ENCODE measurements at places on chromosomes 6 and 20.

DNA sequence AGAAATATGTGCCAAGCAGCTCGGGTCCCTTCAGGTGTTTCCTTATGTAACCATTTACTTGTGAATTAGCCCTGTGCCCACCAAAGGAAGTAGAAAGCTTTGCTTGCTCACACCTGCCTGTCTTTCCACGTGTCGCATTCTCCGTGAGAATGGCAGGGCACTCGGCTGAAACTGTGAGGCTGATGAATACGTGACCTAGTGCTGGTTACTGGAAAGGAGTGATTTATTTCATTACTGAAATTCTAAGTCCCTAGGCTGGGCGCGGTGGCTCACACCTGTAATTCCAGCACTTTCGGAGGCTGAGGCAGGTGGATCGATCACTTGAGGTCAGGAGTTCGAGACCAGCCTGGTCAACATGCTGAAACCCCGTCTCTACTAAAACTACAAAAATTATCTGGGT, 45.9 kb upstream of the TULP1 start:
- DNase-seq = no peak

DNA sequence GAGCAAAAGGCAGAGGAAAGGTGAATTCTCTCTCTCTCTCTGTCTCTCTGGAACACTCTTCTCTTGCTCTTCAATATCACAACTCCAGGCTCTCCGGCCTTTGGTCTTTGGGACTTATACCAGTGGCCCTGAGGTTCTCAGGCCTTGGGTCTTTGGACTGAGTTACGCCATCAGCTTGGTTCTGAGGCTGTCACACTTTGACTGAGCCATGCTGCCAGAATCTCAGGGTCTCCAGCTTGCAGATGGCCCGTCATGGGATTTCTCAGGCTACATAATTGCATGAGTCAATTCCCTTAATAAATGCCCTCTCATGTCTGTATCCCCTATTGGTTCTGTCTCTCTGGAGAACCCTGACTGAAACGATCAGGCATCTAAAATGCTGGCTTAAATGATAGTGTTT, 12.9 kb downstream of the BTN2A1 start:
- no peak for DNase-seq

- no peak for DNase-seq
These were observed 13.8 kb downstream of the BMP7 start for GRCh38 chr20:57252559-57253162.

DNA sequence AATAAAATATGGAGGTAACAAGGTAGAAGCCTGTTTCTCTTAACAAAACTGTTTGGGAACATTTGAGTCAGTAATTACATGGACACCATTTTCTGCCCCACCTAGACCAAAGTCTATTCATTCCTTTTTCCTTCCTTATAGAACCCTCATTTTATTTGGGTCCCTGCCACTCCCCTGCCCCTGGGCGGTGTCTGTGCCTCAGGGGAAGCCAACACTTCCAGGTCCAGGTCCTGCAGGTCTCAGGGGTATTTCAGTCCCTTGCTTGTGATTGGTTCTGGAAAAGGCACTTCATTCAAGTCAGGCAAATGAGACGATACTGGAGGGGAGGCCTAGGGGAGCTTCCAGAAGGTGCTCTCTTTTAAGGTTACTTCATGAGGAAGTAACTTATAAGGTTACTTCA, 42.3 kb downstream of the SLC35D3 start:
- no peak for DNase-seq

DNA sequence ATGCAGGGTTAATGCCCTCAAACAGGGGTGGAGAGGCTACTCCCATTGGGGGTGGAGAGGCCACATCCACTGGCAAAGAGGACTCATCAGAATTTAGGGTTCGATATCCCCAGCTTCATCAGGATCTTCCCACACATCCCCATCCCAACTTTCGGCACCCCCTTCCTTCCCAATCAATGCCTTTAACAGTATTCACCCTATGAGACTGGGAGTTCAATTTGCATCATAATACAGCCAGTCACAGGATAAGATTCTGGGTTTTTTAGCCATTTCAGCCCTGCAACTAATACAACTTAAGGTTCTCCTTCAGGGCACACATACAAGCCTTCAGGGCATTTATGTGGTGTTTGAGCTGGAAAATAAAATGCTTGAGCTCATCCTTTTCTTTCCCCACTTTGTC, 80.9 kb downstream of the GMDS start:
- DNase-seq = no peak

- DNase-seq = no peak
These were observed 11.8 kb downstream of the RPS6KA2 start for GRCh38 chr6:166615059-166615770.

DNA sequence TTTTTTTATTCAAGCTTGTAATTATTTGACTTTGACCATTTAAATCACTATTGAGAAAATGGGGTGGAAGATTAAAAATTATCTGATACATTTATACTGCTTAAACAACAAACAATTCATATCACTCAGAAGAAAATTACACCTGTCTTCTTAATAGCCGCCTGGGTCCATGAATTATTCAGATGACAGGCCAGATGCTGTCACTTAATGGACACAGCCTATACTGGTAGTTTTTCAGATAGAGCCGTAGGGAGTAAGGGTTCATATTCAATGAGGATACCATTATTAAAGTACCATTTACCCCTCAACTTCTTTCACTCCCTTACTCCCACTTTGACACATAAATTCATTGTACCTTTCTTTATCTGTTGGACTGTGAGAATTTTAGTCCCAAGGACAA, 1193.4 kb upstream of the MAP3K7 start:
- DNase-seq = no peak

- DNase-seq = no peak
These were observed 29.7 kb downstream of the RPF2 start for GRCh38 chr6:111011360-111012142.

GRCh38 chr6:137258170-137258569, 39.0 kb upstream of the IFNGR1 start:
- no peak for DNase-seq

DNA sequence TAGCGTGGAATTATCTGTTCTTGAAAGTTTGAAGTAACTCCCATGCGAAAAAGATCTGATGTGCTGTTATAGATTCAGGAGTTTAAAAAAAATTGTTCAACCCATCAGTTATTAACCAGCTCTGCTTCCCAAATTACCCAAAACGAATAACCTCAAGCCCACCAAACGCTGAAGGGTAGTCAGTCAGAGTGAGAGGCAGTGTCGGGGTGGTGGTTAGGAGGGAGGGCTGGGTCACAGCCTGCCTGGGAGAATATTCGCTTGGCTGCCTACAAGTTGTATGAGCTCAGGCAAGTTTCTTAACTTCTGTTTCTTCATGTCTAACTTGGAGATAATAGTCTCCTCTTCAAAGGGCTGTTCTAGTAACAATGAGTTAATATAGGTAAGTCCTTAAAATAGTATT, 114.6 kb downstream of the JPH2 start:
- DNase-seq = no peak

DNA sequence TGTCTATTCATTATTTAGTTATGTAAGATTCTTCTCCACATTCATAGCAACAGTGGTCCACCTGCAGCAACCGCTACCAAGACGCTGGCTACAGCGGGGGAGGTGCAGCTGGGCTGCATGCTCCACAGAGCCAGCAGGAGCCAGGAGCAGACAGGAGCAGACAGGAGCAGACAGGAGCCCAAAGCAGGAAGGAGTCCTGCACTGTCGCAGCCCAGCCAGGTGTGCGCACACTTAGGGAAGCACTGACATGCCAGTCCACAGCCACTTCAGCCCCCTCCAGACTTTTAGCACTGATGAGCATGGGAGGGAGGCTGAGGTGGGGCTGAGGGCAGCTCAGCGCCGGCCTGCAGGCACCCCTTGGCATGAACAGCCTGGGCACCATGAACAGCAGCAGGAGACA, 19.6 kb downstream of the KIF16B start:
- no peak for DNase-seq

GRCh38 chr6:29236060-29236459, 65.4 kb downstream of the OR2J2 start:
- DNase-seq = no peak

DNA sequence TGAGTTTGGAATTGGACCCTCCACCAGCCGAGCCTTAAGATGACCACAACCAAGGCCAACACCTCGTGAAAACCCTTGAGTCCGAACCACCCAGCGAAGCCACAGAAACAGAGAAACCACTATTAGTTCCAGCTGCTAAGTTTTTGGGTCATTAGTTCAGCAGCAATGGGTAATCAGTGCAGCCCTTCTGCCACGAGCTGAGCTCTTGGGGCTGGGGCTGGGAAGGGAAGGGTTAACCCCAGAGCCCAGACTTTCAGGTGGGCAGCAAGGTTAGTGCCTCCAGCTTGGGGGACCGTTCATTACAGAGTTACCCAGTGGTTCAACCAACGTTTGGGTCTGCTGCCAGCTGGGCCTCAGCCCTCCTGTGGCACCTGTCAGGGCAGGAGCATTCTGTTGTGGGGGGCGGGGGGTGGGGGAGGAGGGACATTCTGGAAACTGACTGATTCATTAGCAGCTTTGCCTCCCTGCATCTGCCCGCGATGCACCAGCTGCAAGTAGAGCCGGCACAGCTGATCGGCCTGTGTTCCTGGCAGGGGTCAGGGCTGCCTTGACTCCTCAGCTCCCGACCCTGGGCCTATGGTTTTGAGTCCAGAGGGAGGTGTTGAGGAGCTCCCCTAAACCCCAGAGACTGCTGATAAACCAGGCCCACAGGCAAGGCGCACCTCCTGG, 52.7 kb downstream of the TGM2 start:
- DNase-seq = no peak

DNA sequence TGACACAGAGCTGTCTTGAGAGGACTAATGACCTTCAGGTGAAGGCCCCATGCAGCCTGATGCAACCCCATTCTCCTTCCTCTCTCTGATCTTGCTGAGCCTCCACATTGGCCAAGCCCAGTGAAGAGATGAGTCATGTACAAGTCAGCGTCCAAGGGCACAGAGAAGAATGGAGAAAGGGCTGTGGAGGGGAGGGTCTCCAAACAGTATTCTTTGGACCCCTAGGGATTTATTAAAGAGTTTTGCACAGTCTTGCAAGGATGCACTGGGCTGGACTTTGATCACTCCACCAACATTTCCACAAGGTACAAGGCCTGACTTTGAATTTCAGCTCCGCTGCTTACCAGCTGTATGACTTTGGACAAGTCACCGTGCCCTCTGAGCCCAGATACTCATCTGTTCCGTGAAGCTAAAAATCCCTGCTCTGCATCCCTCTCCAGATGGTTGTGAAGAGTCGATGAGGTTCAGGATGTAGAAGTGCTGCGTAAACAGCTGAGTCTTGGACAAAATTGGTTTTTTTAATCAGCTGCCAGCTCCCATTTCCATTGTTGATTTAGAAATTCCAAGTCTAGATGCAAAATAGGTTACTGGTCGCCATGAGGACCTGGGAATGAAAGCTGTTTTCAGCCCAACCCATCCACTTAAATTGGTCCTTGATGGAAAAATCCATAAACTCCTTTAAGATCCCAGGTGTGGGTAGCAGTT, 14.1 kb upstream of the KCNG1 start:
- DNase-seq = no peak

DNA sequence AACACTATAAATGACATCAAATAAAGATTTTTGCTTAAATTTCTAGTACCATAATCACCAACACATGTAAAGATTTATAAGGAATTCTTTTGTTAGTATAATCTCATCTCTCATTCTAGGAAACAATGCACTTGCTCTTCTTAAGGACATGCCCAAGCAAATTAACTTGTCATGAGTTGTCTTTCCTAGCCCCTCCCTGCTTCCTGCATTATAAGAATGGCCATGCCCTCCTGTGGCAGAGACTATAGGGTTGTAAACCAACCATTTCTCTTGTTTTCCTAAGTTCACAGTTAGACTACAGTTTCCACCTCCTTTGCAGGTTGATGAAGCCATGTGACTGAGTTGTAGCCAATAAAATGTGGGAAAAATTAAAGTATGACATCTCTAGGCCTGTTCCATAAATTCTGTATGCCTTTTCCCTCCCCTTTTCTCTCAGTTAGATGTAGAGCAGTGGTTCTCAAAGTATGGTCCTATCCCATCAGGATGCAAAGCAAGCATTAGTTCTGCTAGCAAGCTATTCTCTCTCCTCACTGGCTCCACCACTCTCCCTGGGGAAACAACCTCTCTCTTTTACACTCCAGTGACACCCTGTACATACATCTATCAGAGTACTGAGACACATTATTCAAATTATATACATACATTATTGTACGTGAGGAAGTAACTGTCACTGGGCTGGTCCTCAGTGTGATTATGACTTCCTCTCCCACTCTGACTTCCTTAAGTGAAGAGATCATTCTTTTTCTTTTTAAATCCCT, 295.0 kb downstream of the PKHD1 start:
- no peak for DNase-seq

- DNase-seq = no peak
These were observed 22.5 kb upstream of the SGK1 start for GRCh38 chr6:134340179-134340975.

- DNase-seq = no peak
These were observed 108.0 kb downstream of the PPP1R14C start for GRCh38 chr6:150250826-150251225.

DNA sequence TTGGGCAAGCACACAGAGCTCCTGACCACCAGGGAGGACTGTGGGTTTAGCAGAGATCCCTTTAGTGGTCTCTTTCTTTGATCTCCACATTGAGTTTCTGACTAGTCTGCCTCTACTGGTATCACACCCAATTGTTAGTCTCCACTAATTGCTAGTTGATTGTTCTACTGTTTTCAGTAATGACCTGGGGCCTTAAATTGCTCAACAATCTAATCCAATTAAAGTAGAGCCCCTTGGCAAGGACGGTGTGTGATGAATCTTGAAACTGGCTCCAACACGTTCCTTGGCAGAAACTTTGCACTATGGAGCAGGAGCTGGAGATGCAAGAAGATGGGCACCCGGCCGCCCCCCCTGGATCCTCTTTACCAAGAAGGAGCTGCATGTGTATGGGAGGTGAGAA, 12.3 kb downstream of the FAM50B start:
- no peak for DNase-seq

DNA sequence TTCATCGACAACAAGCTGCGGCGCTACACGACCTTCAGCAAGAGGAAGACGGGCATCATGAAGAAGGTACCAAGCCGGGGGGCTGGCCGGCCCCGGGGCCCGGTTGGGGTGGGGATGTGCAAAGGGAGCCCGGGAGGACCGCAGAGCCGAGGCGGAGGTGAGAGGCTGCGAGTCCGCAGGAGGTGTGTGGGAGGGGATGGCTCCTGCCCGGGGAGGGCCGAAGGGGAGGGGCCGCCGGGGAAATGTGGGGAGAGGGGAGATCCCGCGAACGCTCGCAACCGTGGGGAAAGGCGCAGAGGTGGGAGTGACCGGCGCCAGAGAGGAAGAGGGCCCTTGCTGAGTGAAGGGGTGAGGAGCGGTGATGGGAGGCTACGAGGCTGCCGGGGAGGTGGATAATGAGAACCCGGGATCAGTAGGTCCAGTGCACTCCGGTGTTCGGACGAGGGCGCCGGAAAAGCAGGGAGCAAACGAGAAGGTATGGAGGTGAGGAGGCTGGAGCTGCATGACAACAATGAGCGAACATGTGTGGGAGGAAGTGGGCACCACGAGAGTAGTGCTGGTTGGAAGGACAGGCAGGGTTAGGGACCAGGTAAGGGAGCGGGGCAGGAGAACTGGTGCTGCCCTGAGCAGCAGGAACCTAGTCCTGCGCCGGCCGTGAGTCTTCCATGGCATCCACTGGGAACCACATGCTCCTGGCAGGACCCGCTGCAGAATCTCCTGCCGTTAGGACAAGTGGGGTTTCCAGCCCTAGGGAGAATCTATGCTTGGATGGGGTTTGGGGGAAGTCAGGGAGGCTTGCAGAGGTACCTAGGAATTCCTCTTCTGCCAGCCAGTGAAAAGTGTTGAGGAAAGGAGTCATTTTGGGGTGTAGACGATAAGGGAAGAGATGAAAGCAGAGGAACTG, 1.3 kb downstream of the SRF start:
- peak; percentile 46 for DNase-seq

GRCh38 chr6:131776985-131777384, 30.8 kb upstream of the ENPP1 start:
- DNase-seq = no peak

GRCh38 chr20:8807480-8808201, 261.2 kb upstream of the PLCB4 start:
- no peak for DNase-seq
